Upper lobe of right lung (tissue), 1 donor: ENCODE measurements at places on chromosomes 12 and 14. TPM values are rescaled to one million over a fixed set of nuclear protein-coding genes. Genes with fewer than 3 reads are reported as not detected.
A peak's percentile ranks its signal among the peaks of the same experiment; 100 is the strongest.

The NGB gene
- total RNA-seq = not detected

The TMEM63C gene
- total RNA-seq = 0.06 TPM

The GNS gene
- 188 TPM for total RNA-seq

The SDR9C7 gene
- not detected for total RNA-seq

DNA sequence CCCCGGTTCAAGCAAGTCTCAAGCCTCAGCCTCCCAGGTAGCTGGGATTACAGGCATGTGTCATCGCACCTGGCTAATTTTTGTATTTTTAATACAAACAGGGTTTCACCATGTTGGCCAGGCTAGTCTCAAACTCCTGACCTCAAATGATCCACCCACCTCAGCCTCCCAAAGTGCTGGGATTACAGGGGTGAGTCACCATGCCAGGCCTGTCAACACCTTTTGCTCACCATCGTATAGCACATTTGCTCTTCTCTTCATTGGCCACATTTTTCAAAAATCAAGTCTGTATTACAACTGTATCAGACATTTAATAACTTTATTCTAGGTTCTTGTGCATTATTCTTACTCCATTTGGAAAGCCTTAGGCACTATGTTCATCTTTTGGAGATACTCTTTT is 50.3 kb downstream of the BCAT1 start:
- H3K4me1 ChIP-seq = peaks cover 25% of the 10 kb centered on the region
- H3K36me3 ChIP-seq = no peaks in the 10 kb centered on the region
- H3K27me3 ChIP-seq = no peaks in the 10 kb centered on the region
- H3K27ac ChIP-seq = no peak overlapping the region
- H3K4me3 ChIP-seq = no peak overlapping the region

- no peak overlapping the region for H3K27ac ChIP-seq
- peaks cover 3% of the 10 kb centered on the region for H3K4me1 ChIP-seq
- H3K27me3 ChIP-seq = peaks cover 14% of the 10 kb centered on the region
- no peak for DNase-seq
These were observed 8.3 kb downstream of the GALNT16 start for GRCh38 chr14:69268223-69268622.

- no peak for DNase-seq
- H3K27ac ChIP-seq = no peak overlapping the region
- H3K4me1 ChIP-seq = peaks cover 5% of the 10 kb centered on the region
- H3K27me3 ChIP-seq = no peaks in the 10 kb centered on the region
These were observed 22.3 kb upstream of the STK38L start for GRCh38 chr12:27221625-27222387.

- peak overlapping the region; percentile 64 for H3K4me3 ChIP-seq
- H3K27ac ChIP-seq = no peak overlapping the region
- no peaks in the 10 kb centered on the region for H3K36me3 ChIP-seq
These were observed 1.5 kb upstream of the GALNT6 start for GRCh38 chr12:51392556-51393237.

DNA sequence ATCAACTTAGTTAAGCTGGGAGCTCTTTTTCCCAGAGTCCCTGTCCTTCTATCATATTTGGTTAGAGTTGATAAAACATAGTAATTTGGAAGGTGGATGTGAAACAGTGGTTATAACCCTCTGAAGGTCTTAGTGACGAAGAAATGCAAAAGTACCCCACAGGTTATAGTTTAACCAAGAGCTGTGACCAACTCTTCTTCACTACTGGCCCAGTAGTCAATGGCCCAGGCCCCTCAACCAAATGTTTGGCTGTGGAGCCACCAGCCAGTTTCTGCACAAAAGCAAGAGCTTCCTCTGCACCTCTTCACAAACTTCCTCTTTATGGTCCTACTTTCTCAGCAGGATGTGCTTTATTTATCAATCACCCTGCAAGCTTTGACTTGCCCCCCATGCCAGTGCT is 132.6 kb downstream of the BMP4 start:
- no peaks in the 10 kb centered on the region for H3K36me3 ChIP-seq
- no peaks in the 10 kb centered on the region for H3K4me1 ChIP-seq
- H3K27ac ChIP-seq = no peak overlapping the region
- H3K27me3 ChIP-seq = no peaks in the 10 kb centered on the region
- H3K4me3 ChIP-seq = no peak overlapping the region
- DNase-seq = no peak

DNA sequence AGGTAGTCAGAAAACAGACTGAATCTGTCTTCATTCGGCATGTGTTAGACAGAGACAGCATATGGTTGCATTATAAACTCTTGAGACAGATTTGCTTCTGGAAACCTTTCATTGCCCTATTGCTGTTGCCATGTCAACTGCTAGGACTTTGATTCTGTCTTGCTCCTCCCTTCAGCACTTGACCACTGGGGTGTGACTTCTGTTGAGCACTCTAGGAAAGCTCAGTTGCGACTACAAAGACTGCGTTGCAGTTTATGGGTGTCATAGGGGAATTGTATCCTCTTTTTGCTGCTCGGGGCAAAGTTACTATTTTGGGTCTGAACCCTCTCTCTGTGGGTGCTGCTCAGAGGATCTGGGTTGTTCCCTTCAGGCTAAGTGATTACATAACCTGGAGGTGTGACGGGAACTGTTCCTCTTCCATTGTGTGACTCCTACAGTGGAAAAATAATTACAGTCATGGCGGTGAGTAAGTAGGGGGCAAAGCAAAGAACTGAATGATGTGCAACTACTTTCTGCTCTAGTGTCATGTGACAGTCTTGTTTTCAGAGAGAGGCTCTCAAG is 44.3 kb upstream of the TRIM9 start:
- no peaks in the 10 kb centered on the region for H3K27me3 ChIP-seq
- no peak overlapping the region for H3K27ac ChIP-seq
- H3K36me3 ChIP-seq = no peaks in the 10 kb centered on the region
- H3K4me1 ChIP-seq = no peaks in the 10 kb centered on the region
- no peak overlapping the region for H3K4me3 ChIP-seq

GRCh38 chr14:101582294-101582693 is 21.0 kb downstream of the DIO3 start:
- no peaks in the 10 kb centered on the region for H3K36me3 ChIP-seq
- H3K27ac ChIP-seq = no peak overlapping the region
- no peak overlapping the region for H3K4me3 ChIP-seq
- no peak for DNase-seq
- H3K4me1 ChIP-seq = no peaks in the 10 kb centered on the region
